ENCODE measurements at places on chromosomes 1 and 21.

DNA sequence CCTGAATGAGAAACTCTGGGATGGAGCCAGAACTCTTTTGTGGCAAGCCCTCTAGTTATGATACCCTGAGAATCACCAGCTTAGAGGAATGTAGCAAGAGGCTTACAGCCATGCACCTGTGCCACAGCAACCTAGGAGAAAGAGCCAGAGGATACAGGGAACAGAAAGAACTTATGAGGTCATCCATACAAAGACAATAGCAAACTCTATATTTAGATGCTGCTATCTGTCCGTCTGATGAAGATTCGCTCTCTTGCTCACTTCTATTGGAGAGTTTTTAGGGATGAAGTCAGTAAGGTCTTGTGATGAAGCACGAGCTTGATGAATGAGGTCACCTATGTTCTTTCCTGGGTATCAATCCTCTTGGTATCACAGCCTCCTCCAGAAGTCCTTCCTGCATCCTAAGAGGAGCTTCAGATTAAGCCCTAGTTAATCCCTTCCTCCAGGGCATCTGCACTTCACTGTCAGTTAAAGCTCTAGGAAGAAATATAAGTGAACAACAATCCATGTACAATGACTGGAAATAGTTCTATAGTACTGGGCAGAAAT is 185.6 kb downstream of the DAB1 start:
- DNase-seq = no peak

- no peak for DNase-seq
These were observed 195.8 kb downstream of the TPR start for GRCh38 chr1:186179231-186179630.

- peak; percentile 10 for DNase-seq
These were observed 7.2 kb upstream of the TSPEAR start for GRCh38 chr21:44718571-44718970.

GRCh38 chr21:21807598-21807903 is 809.3 kb downstream of the NCAM2 start:
- DNase-seq = no peak
